NCI-H774 (cell line): ENCODE measurements at places on chromosomes 12 and 14.

DNA sequence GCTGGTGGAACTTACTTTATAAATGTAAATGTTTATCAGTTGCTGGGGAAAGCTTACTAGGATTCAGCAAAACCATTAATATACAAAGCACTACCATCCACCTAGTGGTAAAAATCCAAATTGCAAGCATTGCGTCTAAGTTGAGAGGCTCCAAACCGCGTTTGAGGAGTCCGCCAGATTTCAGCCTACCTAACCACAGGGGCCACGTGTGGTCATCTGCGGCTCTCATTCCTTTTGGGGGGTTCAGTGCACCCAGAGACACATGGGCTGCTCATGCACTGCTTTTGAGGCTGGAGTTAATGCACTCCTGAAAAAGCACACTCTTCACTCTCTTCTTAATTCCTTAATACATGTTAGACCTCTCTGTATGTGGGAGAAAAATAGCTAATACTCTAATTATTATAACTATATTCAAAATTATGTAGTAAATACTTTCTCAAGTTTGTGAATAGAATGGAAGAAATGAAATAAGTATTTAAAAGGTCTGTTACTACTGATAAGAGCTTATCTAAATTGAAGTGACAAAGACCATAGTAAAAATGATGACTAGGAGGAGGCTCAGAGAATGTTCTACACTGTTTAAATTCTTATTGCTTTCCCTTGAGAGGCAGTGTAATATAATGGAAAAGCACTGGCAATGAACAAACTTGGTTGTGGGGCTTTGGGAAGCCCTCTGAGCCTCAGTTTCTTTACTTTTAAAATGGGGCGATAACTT is 41.4 kb upstream of the MANSC4 start:
- peak; percentile 80 for DNase-seq

DNA sequence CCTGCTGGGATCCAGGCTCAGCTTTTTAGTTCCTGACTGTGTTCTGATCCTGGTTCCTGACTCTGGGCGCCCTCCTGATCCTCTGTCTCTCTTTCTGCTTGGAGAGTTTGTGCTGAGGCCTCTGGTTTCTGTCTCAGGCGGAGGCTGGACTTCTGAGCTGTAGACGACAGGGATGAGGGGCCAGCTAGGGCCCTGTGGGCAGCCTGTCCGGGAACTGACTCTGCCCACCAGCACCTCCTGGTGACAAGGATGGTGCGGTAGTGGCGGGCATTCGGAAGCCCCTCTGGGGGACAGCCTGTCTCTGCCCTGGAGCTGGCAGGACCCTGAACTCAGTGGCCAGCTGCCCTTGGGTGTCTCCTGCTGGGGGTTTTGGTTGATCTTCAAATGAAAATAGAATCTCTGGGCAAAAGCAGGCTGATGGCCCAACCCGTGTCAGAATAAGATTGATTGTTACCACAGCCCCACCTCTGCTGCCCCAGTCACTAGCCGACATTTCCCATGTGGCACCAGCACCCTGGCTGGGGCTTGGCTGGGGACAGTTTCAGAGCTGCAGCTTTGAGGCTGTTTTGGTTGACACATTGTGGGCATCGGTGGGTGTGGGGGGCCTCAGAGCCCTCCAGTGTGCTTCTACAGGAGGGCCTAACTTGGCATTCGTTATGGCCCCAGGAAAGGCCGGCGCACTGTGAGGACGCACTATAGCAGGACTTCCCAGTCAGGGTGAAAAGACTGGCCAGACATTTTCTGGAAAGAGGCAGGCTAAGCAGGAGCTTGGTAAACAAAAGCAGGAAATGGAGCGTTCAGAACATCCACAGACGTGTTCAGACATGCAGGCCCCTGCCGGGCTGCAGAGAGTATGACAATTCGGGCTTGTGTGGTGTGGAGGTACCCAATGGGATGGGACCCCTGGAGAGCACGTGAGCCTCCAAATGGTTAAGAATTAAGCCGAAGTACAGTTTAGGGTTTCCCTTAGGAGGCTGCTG is 16.2 kb downstream of the KRT80 start:
- DNase-seq = peak; percentile 67

- no peak for DNase-seq
Measured at GRCh38 chr12:4450551-4451112, 5.0 kb upstream of the FGF6 start.

GRCh38 chr14:61342486-61342885 is 21.1 kb downstream of the PRKCH start:
- DNase-seq = no peak

GRCh38 chr12:131463174-131463573 is 247.7 kb upstream of the SFSWAP start:
- no peak for DNase-seq

GRCh38 chr12:52590021-52590420 is 11.2 kb downstream of the KRT72 start:
- no peak for DNase-seq

DNA sequence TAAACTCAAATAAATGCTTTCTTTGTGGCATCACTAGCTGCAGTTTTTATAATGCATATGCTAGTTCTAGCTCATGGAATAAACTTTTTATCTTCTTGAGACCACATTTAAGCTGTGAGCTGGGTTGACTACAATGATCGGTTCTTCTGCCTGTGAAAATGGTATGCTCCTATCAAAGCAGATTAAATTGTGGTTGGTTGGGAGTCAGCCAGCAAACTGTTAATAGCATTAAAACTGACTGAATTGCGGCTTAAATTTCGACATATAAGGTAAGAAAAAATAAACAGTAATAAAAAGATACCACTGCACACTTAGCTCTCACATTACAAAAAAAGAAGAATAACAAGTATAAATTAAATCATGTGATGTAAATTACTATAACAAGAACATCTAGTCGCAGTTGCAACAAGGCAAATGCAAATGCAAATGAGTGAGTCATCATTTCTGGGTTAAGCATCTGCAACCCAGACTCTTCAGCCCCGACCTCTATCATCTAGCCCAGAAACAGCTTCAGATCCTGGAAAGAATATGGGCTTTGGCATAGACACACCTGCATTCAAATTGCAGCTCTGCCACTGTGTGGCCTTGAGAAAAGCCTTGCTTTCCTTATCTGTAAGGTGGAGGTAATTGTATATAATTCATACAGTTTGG is 19.8 kb upstream of the DHRS7 start:
- DNase-seq = no peak

GRCh38 chr14:90383731-90384542 is 12.9 kb upstream of the CALM1 start:
- peak; percentile 52 for DNase-seq

DNA sequence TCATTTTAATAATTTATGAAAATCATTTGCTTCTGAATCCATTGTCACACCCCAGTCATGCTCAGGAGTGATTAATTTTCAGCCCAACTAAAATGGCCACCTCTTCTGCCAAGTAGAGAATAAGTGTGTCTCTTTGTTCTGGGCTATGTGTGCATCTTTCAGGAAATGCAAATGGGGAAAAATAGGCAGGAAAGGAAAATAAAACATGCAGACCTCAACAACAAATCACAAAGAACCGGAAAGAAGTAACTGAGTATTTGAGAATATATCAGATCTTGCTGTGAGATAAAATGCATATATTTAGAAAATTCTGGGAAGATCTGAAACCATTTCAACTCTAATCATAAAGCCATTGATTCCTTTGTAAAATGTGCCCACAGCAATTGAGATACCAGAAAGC is 763.9 kb downstream of the GALC start:
- no peak for DNase-seq
